ENCODE measurements at places on chromosomes 2 and 18.
A peak's percentile ranks its signal among the peaks of the same experiment; 100 is the strongest.

- DNase-seq = no peak
These were observed 124.0 kb downstream of the PLA2R1 start for GRCh38 chr2:159938395-159938794.

- DNase-seq = no peak
These were observed 183.7 kb downstream of the IRS1 start for GRCh38 chr2:226615891-226616290.

DNA sequence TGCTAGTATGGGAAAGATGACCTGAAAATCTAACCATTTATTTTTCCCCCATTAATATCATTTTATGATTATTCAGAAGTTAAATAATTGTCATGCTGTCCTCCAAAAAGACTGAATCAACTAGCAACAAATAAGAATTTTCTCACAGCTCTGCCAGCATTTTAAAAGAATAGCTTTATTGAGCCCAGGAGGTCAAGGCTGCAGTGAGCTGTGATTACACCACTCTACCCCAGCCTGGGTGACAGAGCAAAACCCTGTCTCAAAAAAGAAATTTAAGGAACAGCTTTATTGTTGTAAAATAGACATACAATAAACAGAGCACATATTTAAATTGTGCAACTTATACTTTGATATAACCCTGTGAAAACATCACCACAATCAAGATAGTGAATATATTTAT lies 24.8 kb upstream of the IL1A start:
- no peak for DNase-seq

- DNase-seq = no peak
These were observed 81.5 kb upstream of the ACSL3 start for GRCh38 chr2:222779145-222779832.

GRCh38 chr2:31475692-31476091 lies 61.1 kb upstream of the XDH start:
- no peak for DNase-seq

GRCh38 chr2:181022652-181023051 lies 42.2 kb downstream of the UBE2E3 start:
- no peak for DNase-seq

GRCh38 chr2:48315896-48316194 lies 214.1 kb upstream of the STON1 start:
- no peak for DNase-seq

DNA sequence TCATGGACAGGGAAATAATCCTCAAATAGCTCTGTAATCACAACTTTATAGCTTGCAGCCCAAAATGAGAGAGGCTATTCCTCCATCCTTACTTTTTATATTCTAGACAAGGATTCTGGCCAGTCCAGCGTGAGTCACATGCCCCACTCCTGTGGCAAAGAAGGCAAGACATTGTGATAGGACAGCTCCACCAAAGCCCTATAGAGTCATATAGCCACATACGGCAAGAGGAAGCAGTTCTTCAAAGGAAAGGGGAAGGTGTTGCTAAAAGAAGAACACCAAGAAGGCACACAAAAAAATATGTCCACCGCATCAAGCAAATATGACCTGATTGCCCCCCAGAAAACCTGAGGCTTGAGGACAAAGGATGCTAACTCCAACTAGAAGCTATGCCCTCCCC lies 3.4 kb upstream of the GFPT1 start:
- no peak for DNase-seq

GRCh38 chr18:40995529-40995928 lies 959.5 kb upstream of the PIK3C3 start:
- DNase-seq = no peak

DNA sequence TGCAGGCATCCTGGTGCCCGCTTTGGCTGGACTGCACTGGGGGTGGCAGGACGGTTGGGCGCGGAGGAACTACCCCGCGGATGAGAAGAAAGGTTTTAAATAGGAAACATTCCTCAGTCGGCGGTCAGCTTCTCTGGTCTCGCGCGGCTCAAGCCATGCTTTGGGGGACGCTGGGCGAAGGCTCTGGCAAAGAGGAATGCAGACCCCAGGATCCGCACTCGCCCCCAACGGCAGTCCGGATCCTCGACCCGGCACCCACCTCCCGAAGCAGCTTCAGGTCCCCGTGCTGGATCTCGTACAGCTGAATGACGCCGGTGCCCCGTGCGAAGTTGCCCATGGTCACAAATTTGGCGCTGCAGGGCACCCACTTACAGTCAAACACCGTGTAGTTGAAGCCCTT lies 686 bp upstream of the PNO1 start:
- no peak for DNase-seq

DNA sequence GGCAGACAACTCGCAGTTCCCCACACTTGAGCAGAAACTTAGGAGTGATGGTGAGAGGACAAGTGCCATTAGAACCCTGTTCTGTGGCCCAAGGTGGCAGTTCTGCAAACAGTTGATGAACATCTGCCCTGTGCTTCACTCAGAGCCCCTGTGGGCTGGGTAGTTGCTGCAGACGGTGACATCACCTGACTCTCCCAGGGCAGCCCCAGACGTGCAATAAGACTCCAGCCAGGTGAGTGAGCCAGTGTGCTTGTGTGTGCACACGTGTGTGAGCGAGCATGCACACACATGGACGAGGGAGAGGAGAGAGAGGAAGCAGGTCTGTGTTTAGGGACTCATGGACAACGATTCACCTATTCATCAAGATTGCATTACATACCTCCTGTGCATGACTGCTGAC lies 136.0 kb upstream of the GLI2 start:
- DNase-seq = no peak

GRCh38 chr2:29323961-29324360 lies 208.7 kb downstream of the CLIP4 start:
- no peak for DNase-seq

GRCh38 chr2:187168720-187169713 lies 279.0 kb downstream of the CALCRL start:
- DNase-seq = no peak

- no peak for DNase-seq
These were observed 175.4 kb upstream of the SIX2 start for GRCh38 chr2:45184606-45185005.

DNA sequence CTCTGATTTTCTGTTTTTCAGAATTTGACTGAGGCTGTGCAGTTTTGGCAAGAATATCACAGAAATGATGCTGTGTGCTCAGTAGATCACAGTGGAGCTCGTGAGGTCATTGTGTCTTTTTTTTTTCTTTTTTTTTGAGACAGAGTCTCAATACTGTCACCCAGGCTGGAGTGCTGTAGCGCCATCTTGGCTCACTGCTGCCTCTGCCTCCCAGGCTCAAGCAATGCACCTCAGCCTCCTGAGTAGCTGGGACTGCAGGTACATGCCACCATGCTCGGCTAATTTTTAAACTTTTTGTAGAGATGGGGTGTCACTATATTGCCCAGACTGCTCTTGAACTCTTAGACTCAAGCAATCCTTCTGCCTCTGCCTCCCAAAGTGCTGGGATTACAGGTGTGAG lies 203.6 kb downstream of the NCKAP5 start:
- no peak for DNase-seq

DNA sequence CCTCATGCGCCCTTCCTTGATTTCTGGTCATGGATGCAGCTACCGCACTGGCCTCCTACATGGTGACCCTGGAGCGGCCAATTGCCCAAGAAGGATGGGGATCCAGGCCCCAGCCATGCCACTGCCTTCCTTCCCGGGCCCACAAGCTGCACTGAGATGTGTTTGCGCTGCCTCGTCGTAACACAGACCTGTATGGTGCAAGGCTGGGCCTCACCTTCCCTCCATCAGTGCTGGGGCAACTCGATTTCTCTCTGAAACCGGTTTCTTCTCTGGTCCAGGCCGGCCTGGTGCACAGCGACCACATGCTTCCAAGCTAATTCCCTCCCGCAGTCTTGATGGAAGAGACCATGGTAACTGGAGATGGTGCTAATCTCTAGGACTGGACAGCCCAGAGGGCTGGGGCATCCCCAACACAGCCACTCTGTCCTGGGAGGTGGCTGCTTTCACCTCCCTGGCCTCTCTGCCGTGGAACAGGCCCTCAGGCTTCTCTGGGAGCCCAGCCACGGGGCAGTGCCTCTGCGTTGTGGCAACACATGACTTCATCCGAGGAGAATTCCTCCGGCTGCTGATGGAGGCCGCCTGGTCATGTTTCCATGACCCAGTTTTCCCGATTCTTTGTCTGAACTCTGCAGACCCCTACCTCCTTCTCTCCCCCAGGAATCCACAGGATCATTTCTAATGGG lies 184.2 kb downstream of the GLI2 start:
- DNase-seq = no peak

- DNase-seq = no peak
These were observed 14.9 kb downstream of the SIX2 start for GRCh38 chr2:44994377-44994776.

DNA sequence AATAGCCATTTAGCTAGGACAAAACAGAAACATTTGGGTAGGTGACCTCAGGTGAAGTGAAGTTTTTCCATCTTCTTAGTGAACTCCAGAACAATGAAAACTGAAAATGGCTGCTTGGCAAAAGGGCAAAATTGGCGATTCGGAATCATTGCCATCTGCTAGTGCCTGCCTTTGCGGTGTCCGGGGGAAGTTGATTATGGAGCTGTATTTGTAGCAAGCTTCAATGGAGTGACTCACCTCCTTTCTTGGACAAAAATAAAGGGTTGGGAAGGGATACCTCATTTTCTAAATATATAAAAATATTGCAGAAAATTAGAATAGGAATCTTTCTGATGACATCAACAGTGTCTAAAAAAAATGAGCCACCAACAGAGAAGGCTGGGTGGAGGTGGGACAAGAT lies 460.5 kb downstream of the TGIF1 start:
- no peak for DNase-seq

- no peak for DNase-seq
These were observed 7.8 kb downstream of the POLR1A start for GRCh38 chr2:86097913-86098312.

DNA sequence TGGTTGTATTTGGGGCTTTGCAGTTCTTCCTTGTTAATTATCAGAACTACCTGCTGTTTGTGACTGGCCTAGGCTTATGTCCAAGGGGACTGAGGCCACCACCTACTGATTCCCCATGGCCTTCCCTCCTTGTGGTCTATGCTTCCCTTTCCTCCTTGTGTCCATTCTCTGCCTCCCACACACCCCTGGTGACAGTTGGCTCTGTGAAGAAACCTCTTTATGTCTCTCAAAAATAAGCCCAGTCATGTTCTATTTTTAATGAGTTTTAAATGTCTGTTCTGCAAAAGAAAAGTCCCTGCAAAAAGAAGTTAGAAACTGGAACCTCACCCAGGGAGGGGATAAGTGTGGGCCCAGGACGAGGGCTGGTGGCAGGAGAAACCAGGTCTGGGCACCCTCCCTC lies 105.0 kb downstream of the SMC6 start:
- no peak for DNase-seq

- no peak for DNase-seq
These were observed 96.4 kb downstream of the MAPRE2 start for GRCh38 chr18:35137632-35138031.

GRCh38 chr18:12686100-12686499 lies 16.4 kb downstream of the CEP76 start:
- DNase-seq = no peak

GRCh38 chr2:48852938-48853337 lies 97.4 kb upstream of the LHCGR start:
- DNase-seq = no peak

GRCh38 chr2:46315103-46315890 lies 18.1 kb downstream of the EPAS1 start:
- DNase-seq = peak; percentile 50

GRCh38 chr18:51188024-51188701 lies 9.3 kb downstream of the MEX3C start:
- DNase-seq = no peak

- no peak for DNase-seq
These were observed 20.9 kb downstream of the SLC39A10 start for GRCh38 chr2:195677884-195678283.

DNA sequence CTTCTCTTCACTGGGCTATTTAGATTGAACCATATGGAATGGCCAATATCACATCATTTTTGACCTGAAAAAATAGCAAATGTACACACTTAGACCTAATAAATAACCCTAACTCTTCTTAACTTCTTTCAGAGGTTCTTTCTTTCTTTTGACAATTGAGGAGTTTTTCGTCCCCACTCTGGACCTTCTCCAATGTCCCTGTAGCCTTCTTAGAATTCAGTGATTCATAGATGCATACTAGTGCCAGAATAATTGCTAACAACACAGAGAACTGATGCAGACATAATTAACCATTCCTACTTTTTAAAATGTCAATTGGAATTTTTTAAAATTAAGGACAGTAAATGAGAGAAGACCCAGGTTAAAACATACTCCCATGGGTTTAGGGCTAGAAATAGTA lies 20.0 kb downstream of the DAPL1 start:
- DNase-seq = no peak

DNA sequence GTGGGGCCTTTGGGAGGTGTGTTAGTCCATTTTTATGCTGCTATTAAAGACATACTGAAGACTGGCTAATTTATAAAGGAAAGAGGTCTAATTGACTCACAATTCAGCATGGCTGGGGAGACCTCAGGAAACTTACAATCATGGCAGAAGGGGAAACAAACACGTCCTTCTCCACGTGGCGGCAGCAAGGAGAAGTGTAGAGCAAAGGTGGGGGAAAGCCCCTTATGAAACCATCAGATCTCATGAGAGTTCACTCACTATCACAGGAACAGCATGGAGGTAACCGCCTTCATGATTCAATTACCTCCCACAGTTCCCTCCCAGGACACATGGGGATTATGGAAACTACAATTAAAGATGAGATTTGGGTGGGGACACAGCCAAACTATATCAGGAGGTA lies 187.1 kb upstream of the OSR1 start:
- no peak for DNase-seq

DNA sequence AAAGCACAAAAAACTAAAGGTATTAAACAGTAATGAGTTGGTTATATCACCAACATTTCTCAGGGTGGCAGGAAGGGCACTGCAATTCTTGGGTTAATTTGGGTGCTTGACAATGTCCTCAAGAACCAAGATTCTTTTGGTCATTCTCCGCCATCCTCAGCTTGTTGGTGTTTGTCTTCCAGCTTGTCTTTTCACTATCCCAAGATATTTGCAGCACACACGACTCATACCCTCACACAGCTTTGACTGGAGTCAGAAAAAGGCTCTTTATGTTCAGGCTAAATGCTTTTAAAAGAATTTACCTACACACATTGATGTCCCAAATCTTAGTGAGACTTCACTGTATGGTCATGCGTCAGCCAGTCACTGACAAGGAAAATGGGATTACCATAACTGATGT lies 12.5 kb downstream of the GREB1L start:
- DNase-seq = no peak

DNA sequence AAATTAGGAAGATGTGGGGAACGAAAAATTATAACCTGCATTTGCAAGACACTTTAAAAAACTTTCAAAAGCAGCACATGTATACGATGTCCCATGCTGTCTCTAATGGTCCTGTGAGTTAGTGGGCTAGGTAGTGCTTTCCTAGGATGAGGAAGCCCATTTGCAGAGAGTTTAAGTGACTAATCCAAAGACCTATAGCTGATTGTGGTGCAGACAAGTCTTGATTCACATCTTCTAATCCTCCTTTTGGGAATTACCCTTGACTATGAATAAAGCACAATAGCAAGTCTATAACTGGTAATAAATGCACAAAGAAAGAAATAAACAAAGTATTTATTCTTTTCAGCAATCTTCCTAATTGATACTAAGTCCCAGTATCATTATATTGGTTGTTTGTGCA lies 234.6 kb upstream of the FANCL start:
- DNase-seq = no peak

GRCh38 chr2:98548920-98549818 lies 59.1 kb downstream of the COA5 start:
- no peak for DNase-seq

All from pons (tissue), 1 donor.